ENCODE measurements at places on chromosomes 16 and 17.

GRCh38 chr16:87006789-87007745 is 310.1 kb downstream of the C16orf95 start:
- no peak for DNase-seq

- DNase-seq, result no peak
Observed at GRCh38 chr17:77838748-77839697, 119.5 kb upstream of the TNRC6C start.

DNA sequence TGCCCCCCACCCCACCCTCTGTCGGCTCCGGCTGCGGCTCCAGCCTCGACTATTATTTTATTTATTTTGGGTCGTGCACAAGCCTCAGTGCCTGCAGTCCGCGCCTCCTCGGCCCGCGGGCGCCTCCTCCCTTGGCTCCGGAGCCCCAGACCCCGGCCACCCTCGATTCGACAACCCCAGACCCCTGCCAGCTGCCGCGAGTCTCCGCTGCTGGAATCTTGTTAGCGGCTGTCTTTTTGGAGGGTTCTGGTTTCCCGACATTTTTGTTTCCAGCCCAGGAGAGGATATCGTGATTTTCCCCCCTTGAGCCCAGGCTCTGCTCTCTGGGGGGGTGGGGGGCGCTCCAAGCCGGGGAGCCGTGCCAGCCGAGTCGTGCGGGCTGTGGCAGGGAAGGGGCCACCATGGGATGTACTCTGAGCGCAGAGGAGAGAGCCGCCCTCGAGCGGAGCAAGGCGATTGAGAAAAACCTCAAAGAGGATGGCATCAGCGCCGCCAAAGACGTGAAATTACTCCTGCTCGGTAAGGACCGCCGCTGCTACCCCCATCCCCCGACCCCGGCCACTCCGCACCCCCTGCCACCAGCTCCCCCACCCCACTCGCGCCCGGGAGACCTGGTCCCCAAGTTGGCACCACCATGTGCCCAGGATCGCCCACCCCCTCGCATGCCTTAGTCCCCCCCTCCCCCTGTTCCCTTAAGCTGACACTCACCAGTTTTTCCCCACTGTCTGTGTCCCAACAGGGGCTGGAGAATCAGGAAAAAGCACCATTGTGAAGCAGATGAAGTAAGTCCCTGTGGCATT is 746 bp downstream of the GNAO1 start:
- DNase-seq, result no peak

- no peak for DNase-seq
Observed at GRCh38 chr16:85718682-85719081, 29.9 kb upstream of the GINS2 start.

- DNase-seq, result no peak
Observed at GRCh38 chr17:17379197-17379991, 76.2 kb downstream of the NT5M start.

DNA sequence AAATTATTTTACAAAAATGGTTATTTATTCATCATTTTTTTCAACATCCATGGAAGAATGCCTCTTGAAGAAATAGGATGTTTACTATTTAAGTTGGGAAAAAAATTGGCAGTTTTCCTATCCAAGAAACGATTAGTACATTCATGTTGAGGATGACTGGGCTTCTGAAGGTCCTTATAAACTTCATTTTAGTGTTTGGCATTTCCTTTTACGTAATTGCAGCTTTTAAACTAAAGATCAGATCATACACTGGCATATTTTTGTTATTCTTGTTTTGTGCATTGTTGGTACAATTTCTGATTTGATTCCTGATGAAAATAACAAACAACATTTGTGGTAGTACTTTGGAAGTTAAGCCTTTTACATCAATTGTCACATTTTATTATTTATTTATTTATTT is 11.5 kb downstream of the KCNJ16 start:
- no peak for DNase-seq

DNA sequence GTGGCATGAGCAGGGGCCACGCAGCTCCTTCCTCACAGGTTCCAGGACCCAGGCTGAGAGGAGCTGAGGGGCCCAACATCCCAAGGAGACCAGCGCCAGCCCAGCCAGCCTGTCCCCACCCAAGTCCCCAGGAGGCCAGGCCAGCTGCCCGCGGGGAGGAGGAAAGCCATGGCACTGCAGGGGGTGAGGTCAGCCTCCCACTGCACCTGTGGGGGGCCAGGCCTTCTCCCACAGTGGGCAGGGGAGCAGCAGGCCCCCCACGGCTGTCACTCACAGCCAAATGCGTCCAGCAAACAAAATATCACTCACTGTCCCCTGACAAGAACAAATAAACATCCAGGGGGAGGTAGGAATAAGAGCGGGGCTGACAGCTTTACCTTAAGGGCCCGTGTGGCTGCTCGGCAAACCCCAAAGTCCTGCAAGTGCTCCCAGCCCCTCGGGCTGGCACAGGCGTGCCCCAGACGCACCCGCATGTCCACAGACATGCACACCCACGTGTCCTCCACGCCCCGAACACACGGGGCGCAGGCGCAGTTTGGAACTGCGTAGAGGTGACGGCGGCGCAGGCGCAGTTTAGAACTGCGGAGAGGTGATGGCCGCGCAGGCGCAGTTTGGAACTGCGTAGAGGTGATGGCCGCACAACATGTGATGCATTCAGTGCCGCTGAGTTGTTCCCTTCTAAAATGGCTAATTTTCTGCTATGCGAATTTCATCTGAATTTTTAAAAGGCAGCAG is 291.1 kb downstream of the FOXL1 start:
- DNase-seq, result no peak

- DNase-seq, result no peak
Observed at GRCh38 chr16:81866820-81867440, 87.8 kb downstream of the PLCG2 start.

- peak; percentile 43 for DNase-seq
Observed at GRCh38 chr16:69150146-69150865, 17.9 kb downstream of the UTP4 start.

DNA sequence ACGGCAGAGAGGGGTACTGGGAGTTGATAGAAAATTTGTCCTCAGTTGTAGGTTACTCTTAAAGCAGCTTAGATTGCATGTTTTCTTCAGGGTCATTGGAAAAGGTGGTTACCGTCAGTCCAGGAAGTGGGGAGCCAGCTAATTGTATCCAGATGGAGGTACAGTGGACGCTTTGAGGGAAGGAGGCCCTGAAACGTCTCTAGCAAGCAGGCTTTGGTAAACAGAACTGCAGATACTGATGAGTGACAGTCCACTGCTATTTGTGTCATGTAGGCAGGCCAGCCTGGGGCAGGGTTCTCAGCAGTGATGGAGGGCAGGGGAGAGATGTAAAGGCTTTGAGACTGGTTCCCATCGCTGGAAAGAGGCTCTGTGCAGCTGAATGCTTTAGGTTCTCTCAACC is 30.2 kb upstream of the ST6GALNAC1 start:
- no peak for DNase-seq

DNA sequence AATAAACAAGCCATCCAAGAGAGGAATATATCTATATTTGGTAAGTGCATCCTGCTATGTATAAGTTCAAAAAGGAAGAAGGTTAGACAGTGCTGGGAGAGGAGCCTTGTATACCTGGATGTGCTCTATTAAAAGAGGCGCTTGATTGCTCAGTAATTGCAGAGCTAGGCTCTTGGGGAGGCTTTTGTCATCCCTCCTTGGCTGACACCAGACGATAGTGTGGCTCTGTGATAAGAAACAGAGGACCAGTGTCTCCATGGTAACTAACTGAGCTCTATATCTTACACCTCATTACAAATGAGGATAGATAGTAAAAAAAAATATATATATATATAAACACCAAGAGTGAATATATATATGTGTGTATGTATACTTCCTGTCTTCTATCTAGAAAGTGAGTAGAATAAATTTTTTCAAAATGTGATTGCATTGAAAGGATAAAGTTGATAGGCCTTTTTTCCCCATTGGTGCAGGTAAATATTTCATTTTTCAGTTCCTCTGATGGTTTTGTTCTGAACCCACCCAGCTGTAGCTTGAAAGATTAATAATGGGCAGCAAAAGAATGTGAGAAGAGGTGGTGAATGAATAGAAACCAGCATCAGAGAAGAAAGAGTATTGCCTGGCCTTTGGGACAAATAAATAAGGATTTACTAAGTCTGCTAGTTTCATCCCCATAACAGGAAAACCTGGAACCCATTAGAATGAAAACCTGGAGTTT is 303.7 kb downstream of the ZFHX3 start:
- DNase-seq, result no peak

- DNase-seq, result no peak
Observed at GRCh38 chr17:57599271-57600045, 145.6 kb downstream of the CCDC182 start.

DNA sequence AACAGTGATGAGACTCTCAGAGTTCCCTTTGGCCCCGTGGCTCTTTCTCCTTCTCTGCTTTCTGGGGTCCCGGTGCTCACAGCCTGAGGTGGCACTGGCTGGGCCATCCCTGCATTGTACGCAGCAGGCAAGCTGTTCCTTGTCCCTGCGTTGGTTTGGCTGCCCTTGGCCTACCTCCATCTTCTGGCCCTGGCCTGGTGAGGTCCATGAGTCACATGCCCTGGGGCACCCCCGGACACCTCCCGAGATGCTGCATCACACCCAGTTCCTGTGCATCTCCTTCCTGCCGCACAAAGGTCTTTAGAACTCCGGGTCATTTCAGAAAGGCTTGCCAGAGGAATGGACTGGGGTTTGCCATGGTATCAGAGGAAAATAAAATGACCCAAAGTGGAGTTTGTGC is 9.5 kb downstream of the SULT1A2 start:
- DNase-seq, result no peak

GRCh38 chr17:33120103-33120502 is 128.5 kb downstream of the SPACA3 start:
- no peak for DNase-seq

GRCh38 chr16:19520861-19521331 is 1.0 kb downstream of the GDE1 start:
- DNase-seq, result no peak

GRCh38 chr16:51849715-51850114 is 697.2 kb downstream of the TOX3 start:
- DNase-seq, result no peak

GRCh38 chr17:4467287-4467686 is 31.4 kb upstream of the SPNS2 start:
- DNase-seq, result no peak

GRCh38 chr17:55555772-55556171 is 44.5 kb upstream of the SMIM36 start:
- DNase-seq, result no peak

GRCh38 chr17:42072323-42073187 is 22.2 kb upstream of the C17orf113 start:
- no peak for DNase-seq

GRCh38 chr16:54630284-54630967 is 300.2 kb upstream of the IRX5 start:
- no peak for DNase-seq

DNA sequence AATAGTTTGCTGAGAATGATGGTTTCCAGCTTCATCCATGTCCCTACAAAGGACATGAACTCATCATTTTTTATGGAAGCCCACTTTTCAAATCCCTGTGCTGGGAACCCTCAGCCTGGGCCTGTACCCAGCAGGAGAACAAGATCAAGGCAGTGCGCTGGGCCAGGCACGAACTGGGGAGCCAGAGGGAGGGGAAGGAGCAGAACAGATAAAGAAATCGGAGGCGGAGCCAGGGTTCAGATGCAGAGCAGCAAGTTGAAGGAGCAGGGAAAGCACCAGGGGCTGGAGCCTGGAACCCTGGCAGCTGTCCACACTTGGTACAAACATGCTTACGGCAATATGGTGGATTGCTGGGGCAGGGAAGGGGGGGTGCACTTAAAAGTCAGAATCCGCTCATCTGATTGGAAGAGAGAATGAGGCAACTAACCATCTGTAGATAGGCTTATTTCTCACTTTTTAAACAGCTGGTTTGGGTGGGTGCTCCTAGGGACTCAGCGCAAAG is 107.5 kb downstream of the NOG start:
- DNase-seq, result no peak

DNA sequence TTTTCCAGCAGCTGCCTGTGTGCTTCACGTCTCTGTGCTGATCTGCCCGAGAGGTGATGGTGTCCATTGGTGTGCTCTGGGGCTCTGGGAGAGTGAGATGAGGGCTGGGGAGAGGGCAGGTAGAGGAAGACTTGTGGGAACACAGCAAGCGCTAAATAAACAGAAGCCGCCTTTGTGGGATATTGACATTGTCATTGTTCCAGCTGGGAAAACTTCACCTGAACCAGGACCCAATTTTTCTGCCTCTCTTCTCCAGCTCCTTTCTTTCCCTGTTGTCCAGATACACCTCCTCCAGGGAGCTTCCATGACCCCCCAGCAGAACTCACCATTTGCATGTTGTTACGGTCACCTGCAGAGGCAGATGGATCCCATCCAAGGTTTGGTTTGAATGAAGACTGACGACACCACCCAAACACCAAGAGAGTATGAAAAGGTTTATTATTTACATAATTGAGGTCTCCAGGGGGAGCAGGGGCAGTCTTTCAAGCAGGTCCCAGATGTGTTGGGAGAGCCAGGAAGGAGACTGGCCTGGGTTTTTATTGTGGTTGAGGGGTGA is 3.6 kb upstream of the ITGA3 start:
- no peak for DNase-seq

- DNase-seq, result no peak
Observed at GRCh38 chr16:84196727-84197394, 5.9 kb downstream of the ADAD2 start.

DNA sequence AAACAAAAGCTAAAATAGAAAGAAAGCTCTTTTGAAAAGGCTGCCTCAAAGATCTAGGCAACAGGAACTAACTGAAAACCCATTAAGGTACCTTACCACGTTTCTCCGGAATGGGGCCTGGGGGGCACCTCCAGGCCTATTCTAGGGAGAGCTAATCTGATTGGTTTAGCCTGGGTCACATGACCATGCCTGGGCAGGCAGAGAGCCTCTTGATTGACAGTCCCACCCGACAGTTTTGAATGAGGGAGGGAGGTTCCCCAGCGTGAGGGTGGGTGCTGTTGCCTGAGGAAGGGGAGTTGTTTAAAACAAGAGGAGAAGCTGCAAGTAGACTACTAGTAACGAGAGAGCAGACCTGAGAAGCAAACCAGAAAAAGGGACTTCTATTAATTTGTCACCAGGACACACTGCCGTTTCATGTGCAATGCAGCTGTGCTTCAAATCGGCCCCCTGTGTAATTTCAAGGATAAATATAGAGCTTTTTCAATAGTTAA is 143.4 kb upstream of the HS3ST2 start:
- DNase-seq, result no peak

DNA sequence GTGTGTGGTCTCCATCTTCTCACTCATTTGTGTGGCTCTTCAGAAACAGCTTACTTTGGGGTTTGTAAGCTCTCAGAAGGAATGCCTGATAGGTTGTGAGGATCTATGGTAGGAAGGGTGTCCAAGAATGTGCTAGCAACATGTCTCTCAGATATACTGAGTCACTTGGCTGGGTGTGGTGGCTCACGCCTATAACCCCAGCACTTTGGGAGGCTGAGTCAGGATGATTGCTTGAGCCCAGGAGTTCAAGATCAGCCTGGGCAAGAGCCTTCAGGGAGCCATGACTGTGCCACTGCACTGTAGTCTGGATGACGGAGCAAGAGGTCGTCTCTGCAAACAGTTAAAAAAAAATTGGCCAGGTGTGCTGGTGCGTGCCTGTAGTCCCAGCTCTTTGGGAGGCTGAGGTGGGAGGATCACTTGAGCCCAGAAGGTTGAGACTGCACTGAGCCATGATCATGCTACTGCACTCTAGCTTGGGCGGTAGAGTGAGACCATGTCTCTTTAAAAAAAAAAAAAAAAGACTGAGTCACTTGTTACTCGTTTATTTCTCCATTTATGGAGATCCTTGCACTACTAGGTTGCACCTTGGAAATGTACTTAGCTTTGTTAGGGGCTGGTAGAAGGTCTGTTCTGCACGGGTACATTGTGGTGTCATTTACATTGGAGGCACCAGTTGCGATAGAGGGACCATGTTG is 232.0 kb downstream of the SNX29 start:
- DNase-seq, result no peak

GRCh38 chr16:30750876-30751465 is 2.7 kb downstream of the PHKG2 start:
- DNase-seq, result no peak

- peak; percentile 2 for DNase-seq
Observed at GRCh38 chr17:11986942-11987329, 10.3 kb downstream of the ZNF18 start.
